ENCODE measurements at places on chromosomes 16 and 17. TPM values are rescaled to one million over a fixed set of nuclear protein-coding genes. Genes with fewer than 3 reads are reported as not detected.

- DNase-seq: no peak
These were observed 129.7 kb upstream of the GSE1 start for GRCh38 chr16:85483424-85483823.

- DNase-seq: peak; percentile 86
These were observed 29.7 kb downstream of the RAI1 start for GRCh38 chr17:17710728-17711541.

DNA sequence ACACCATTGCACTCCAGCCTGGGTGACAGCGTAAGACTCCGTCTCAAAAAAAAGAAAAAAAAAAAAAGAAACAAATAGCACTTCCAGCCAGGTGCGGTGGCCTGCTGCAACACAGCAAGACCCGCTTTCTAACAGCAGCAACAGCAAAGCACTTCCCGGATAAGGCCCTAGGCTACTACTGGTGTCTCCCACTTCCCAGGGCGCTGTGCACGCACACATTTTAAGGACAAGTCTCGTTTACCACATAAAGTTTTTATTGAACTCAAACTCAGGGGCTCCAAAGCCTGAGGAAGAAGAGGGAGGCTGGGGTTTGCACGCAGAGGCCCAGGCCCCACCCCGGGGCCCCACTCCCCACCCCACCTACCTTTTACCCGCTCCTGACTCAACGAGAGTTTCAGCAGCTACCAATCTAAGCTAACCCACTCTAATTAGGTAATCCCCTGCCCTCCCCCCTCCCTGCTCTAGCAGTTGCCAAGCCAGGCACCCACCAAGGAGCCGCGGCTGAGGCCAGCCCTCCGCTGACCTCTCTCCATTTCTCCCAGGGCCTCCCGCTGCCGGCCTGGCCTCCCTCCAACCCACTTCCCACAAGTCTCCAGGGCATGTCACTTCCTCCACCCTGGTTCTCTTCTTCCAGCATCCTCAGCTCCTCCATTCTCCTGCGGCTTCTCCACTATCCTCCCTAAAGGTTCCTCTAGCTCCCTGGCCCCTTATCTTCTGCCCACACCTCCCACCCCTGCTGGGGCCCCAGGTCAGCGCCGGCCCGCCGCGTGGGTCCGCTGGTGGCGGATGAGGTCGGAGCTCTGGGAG is 2.4 kb downstream of the ZNF768 start:
- DNase-seq: no peak

DNA sequence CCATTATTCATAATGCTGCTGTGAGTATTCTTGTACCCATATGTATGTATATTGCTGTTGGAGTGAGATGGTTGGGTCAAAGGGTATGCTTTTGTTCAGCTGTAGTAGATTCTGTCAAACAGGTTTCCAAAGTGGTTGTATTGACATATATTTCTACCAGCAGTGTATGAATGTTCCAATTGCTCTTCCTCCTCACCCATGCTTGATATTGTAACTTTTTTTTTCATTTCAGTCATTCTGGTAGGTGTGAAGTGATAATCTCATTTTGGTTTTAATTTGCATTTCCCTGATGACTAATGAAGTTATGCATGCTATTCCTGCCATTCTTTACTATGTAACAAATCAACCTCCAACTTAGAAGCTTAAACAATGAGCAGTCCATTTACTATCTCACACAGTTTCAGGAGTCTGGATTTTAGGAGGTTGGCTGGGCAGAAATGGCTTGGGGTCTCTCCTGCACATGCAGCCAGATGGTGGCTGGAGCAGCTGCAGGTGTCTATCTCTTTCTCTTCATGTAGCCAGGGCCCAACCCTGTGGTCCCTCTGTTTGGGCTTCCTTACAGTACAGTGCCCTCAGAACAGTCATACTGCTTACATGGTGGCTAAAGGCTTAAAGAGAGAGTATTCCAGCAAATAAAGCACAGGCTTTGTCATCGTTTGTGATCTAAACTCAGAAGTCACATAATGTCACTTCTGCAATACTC is 21.2 kb downstream of the ERAL1 start:
- DNase-seq: no peak

GRCh38 chr16:81823111-81823510 is 44.0 kb downstream of the PLCG2 start:
- no peak for DNase-seq

GRCh38 chr17:62627904-62628633 is 599 bp downstream of the MRC2 start:
- peak; percentile 57 for DNase-seq

DNA sequence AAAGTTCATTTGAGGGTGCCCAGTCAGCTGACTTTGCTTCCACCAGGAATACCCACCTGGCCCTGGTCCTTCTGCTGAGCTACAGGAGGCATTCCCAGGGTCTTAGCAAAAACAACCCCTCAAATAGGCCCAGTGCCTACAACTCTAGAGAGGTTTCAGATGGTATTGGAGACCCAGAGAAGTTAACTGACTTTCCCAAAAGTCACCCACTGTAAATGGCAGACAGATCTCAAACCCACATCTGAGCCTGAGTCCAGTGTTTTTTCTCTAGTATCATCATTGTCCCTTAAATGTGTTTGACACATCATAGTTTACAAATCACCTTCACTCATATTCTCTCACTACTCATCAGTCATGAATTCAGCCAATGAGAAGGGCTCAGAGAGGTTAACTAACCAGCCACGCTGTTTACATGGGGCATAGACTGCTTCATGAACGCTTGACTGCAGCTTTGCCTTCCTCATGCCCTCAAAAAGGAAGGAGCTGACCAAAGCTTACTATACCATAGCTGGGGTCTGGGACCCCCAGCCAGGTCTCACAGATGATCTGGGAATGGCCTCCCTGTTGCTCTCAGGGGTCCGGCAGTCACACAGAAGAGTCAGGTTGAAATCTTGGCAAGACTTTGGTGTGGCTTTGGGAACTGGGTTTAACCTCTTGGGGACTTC is 3.7 kb downstream of the PHOSPHO1 start:
- DNase-seq: no peak

DNA sequence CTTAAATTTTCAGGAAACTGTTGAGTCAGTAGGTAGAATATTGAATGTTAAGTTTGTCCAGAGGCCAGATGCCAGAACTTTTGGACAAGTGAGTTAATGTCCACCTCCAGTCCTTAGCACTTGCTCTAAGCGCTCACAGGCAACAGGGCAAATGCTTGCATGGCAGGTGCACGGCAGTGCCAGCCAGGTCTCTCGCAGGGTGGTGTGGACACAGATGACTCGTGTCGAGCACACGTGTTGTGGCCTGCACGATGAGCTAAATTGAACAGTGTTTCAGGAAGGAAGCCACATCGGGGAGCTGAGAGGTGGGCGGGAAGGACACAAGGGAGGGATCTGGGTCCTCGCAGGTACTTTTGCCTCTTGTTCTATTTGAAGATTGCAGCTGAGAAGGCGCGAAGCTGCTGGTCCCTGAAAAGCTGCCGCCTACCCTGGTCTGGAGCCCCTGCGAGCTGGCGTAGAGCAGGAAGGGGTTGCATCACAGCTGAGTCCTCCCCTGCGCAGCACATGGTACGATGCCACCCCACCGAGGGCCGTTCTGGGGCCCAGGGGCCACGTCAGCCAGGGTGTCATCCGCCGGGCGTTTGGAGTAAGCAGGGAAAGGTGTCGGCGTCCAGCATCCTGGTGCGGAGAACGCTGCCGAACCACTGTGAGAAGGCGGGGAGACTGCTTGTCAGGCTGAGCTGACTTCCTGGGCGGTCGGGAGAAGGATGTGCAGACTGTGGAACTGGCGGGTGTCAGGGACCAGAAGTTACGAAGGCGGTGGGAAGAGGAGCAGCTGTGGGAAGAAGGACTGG is 6.3 kb downstream of the RAB40C start:
- DNase-seq: peak; percentile 64

DNA sequence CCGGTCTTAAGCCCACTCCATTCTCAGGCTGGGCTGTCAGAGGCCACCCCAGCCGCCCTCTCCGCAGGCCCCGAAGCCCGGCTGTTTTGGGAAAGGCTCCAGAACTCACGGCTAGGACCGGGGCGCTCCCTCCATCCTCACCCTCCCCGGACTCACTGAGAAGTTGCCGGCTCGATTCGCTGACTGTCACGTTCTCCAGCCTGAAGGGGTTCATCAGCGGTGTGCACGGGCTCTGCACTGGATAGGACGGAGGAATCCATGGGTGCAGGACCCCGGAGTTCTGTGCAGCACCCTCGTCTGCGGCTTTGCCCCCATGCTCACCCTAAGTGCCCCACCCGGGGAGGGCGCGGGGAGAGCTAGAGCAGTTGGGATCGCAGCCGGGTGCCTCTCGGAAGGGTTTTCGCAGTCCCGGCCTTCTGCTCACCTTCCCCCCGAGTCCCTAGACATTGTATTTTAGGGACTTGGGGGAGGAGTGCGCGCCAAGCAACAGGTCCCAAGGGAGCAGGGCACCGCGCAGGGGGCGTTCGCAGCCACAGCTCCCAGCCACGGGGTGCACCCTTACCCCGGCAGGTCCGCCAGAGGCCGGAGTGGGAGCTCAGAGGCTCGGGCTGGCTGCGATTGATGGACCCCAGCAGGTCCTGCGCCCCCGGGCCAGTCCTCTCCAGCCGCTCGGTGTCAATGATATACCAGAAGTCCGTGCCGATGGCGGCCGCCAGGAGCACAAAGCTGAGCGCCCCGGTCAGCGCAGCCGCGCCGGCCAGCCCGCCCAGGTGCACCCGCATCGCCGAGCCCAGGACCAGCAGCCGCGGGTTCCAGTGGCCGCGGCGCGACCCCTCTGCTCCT is 1.0 kb downstream of the TMEM114 start:
- no peak for DNase-seq

DNA sequence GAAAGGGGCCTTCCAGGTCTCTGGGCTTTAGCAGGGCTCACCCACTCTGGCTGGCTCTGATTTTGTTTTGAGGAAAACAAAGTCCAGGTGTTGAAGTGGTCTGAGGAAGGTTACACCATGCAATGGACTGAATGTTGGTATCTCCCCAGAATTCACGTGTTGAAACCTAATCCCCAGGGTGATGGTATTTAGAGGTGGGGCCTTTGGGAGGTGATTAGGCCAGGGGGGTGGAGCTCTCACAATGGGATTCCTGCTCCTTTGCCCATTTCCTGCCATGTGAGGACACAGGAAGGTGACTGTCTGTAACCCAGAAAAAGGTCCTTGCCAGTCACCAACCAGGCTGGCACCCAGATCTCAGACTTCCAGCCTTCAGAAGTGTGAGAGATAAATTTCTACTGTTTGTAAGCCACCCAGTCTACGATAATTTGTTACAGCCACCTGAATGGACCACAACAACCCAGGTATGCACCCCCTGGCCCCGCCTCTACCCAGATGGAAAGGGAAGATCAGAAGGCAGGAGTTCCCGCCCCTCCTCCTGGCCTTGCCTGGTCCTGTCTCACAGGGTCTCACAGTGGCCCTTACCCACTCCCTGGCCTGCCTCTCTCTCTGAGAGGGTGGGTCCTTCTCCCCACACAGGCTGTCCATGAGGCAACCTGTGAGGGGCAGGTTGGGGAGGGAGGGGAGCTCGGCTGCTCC is 32.0 kb downstream of the LRRC75A start:
- DNase-seq: peak; percentile 47

DNA sequence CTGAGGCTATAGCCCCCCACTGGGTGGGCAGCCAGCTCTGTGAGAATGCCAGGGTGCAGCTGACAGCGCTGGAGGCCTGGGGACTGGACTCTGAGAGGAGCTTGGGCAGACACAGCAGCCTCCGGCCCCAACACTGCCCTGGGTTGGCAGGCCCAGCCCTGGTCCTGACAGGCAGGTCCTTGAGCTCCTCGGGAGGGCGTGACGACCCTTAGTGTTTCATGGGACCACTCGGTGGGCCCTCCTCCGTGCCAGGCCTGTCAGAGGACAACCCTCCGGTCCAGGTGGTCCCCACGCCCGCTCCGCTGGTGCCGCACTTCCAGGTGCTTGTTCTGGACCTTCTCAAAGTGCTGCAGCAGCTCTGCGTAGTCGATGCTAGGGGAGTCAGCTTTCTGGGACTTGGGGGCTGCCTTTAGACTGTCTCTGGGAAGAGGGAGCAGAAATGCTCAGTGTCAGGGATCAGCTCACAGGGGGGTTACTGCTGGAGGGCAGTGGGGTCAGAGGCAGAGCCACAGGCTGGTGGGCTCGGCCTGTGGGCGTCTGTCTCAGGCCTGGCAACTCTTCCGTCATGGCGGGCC is 1.9 kb upstream of the MTSS2 start:
- no peak for DNase-seq

- DNase-seq: no peak
These were observed 4.8 kb upstream of the GLG1 start for GRCh38 chr16:74611721-74612120.

DNA sequence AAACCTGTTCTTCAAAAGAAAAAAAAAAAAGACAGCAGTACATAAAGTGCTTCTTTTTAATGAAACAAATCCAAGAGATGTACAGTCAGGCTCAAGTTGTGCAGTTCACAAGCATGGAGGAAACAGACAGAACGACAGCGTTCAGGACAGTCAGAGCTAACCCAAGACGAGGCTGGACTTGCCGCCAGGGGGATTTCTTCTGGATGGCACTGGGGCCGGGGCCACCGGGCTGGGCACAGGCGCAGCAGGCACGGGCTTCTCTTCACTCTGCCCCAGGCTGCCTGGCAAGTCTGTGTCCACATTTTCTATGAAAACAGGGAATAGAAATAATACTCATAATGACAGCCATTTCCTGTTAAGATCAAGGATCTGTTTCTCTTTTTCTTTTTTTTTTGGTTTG is 4.4 kb upstream of the NT5C start:
- DNase-seq: no peak

Gene AIPL1
- not detected for total RNA-seq

Gene TEKT1
- total RNA-seq: not detected

Gene EIF3C
- 311 TPM for total RNA-seq

Gene EPX
- not detected for total RNA-seq

Gene OTOP2
- 0.28 TPM for total RNA-seq

Gene MMP28
- 64.0 TPM for total RNA-seq

Gene PRMT7
- 22.9 TPM for total RNA-seq

Measured in mammary epithelial cell (primary cell).